Spinal cord (tissue), 10 donors: ENCODE measurements at places on chromosomes 7 and 10.

GRCh38 chr7:47143339-47143738, 438.6 kb downstream of the TNS3 start:
- DNase-seq: no peak

- DNase-seq: no peak
These were observed 74.2 kb downstream of the SNX10 start for GRCh38 chr7:26365901-26366275.

DNA sequence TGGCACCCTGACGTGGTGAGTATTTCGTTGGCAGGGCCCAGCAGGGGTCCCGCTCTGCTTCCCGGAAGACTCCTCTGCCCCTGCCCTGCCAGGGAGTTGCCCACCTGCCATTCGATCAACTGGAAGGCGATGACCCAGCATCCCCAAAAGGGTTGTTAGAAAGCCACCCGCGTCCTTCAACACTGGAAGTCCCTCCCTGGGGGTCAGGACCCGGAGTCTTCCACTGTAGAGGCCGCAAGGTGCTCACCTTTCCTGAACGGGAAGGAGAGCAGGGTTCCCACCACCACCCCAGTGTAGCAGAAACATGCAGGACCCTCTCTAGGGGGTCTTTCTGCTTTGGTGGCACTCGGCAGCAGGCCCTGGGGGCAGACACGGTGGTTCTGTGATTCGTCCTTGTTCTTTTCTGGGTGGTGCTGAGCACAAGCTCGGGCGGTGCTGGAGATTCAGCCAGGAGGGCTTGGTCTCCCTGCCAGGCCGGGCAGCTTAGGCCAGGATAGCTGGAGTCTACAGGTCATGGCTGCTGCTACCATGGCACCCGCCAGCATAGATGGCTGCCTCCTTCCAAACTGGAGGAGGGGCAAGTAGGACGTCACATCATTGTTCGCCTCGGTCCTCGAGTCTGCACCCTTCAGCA, 19.6 kb upstream of the DPYSL4 start:
- DNase-seq: no peak

DNA sequence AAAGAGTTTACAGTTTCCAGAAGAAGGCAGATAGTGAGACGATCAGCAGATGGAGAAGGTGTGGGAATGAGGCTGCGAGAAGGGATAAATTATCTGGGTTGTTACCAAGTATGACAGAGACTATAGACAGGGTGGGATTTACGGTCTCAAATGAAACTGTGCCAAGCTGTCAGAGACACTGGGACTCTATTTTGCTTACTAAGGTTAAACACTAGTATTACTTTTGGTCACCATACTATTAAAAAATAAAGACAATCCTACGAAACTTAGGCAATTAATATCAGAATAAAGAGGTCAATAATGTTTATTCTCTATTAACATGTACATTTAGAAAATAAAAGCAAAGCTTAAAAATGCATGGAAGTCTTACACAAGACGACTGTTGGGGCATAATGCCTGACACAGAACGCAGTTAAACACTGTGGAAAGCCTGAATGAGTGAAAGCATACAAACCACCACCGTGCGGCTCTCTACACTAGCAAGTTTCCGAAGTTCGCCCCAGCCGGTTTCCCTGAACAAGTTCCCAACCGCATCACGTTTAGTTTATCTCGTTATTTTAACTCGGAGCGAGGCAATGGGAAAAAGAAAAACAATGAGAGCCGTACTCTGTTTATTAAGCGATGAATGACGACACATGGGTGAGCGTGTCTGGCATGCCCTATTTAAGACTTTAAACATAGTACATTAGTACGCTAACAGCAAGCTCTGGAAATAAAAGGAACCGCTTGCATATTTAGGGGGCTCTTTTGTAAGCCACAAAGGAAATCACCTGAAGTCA, 909 bp upstream of the CC2D2B start:
- DNase-seq: peak; percentile 44

- DNase-seq: no peak
These were observed 6.3 kb upstream of the KCNMA1 start for GRCh38 chr10:77643795-77644468.
